ENCODE measurements at places on chromosomes 13 and 19.

DNA sequence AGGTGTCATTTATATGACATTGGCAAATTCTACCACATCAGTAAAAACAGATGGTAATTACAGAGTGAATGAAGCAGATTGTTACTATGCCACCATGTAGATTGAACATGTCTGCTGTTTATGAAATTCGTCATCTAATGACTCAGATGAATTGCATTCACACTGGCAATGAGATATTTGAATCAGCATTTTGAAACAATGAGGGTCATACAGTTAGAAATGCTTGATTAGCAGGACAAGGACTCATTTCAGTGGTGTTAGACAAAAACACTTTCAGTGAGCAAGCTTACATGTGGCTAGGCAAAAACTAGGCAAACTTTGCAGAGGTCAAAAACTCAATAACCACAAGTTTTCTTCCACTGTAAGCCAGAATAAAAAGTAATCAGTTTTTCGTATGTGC lies 1165.0 kb downstream of the SLITRK1 start:
- no peak for DNase-seq

- peak; percentile 87 for DNase-seq
These were observed 1.5 kb downstream of the C3 start for GRCh38 chr19:6718741-6719539.

DNA sequence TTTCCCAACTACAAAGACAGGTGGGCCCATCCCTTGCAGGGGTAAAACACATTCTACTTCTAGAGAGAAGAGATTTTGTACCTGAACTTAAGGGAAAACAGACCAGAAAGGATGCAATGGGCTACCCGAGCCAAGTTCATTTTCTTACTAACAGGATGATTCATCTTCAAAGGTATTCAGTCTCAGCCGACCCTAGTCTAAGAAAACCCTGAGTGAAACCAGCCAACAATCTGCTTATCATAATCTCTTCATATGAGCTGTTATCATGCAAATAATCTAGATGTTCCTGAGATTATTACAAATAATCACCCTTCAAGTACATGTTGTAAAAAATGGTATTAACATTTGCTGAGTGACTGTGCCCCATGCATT lies 15.6 kb downstream of the PABPC3 start:
- DNase-seq, result no peak

DNA sequence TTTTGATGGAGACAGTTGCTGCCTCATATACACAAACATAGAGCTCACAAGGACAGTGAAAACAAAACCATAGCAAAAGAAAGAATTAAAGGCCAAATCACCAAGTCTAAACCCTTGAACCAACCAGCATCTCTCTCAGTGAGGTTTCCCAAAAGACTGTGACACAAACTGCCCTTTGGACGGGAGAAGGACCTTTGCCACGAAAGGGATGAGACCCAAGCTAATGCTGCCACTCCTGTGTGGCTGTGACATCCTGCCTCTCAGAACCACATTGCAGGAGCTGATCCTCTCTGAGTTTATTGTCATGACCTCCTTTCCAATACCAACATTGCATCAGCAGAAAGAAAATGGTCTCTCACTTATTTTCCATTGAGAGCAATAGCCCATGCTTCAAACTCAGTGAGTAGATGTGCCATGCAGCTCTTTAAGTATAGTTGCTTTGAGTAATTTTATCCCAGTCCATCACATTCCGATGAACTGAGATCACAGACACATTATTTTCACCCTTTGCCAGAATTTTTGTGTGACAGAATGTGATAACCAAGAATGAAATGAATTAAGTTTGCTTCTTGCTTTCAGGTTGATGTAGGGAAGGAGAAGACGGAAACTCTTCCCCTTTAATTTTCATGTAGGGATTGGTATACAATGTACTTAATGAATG lies 133.5 kb upstream of the IRS2 start:
- no peak for DNase-seq

GRCh38 chr19:18433015-18433691 lies 4.8 kb downstream of the ISYNA1 start:
- DNase-seq, result no peak

DNA sequence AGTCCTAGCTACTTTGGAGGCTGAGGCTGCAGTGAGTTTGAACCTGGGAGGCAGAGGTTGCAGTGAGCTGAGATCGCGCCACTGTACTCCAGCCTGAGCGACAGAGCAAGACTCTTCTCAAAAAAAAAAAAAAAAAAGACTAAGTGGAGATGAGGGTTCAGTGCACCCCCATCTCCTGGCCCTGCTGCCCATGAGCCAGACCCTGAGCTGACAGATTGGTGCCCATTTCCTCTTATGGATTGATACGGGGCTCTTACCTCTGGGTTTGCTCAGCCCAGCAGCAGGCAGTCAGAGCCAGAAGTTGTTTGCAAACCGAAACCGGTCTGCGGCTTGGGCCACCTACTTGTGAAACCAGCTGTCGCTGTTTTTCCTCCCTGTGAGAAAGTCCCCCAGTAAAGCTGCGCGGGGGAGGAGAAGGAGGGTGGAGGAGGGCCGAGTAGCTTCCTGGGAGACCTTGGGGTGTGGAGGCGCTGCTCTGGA lies 36.9 kb downstream of the ARRDC2 start:
- peak; percentile 50 for DNase-seq

- no peak for DNase-seq
These were observed 11.1 kb upstream of the CEACAM16 start for GRCh38 chr19:44687888-44688287.
